ENCODE measurements at places on chromosomes 2 and 18. TPM values are rescaled to one million over a fixed set of nuclear protein-coding genes. Genes with fewer than 3 reads are reported as not detected.

- no peak for DNase-seq
Measured at GRCh38 chr18:49170925-49171505, 220.2 kb upstream of the SMAD7 start.

Gene ORMDL1
- 11.4 TPM for total RNA-seq

GRCh38 chr2:37867166-37867565, 57.9 kb upstream of the RMDN2 start:
- no peak for DNase-seq

Gene SOX11
- not detected for total RNA-seq

Gene ESPNL
- 2.4 TPM for total RNA-seq

Gene SLC14A1
- total RNA-seq: 5.6 TPM

Gene TLX2
- total RNA-seq: not detected

Gene LYG1
- 0.09 TPM for total RNA-seq

DNA sequence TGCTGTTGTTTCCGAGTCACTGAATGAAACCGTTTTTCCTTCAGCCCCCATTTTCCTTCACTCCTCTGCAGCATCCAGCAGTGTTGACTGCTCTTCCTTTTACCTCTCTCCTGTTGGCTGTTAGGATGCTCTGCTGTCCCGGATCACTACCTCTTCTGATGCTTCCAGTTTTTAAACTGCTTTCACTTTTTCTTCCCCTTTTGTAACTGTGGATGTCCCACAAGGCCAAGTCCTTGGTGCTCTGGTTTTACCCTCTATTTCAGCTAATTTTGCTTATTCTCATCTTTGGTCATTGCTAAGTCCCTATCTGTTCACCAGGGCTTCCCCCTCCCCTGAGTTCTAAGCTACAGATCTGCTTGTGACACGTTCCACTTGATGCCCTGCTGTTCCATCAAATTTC, 39.4 kb upstream of the MAP4K3 start:
- no peak for DNase-seq

Gene GALNT14
- 0.72 TPM for total RNA-seq
